Islet precursor cell (in vitro differentiated cells): ENCODE measurements at places on chromosomes 2 and 18.

DNA sequence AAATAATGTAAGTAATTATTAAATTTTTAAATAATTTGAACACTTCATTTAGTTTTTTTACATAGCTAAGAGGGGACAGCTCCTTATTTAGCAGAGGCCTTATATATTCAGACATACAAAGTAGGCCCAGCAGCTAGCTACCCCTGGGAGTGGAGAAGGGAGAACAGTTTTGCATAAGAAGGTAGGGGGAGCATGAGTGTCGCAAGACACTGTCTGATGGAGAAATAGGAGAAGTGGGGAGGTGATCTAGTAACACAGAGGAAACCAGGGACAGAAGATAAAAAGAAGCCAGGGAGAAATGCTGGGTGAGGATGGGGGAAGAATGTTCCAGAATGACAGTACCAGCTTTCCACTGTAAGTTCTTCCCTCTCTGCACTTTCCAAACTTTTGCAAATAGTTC lies 16.0 kb upstream of the RGPD4 start:
- DNase-seq = no peak

- no peak for DNase-seq
Observed at GRCh38 chr18:47830772-47831171, 99.7 kb downstream of the SMAD2 start.

DNA sequence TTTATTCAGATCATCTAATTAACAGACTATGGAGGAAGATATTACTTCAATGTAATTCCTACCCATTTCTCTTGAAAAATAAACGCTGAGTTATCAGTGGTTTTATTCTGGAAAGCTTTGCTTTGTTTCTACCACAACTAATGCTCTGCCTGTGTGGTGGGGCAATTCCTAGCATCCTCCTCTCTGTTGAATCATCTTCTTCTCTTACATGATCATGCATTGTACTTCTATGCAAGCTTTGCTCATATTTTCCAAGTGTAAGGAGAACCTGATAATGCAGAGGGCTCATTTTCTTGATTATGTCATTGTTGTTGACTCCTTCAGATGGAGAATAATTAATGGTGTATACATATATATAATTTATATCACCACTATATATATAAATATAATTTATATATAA lies 46.7 kb downstream of the CCDC195 start:
- DNase-seq = no peak

GRCh38 chr2:62593825-62594224 lies 87.8 kb upstream of the TMEM17 start:
- DNase-seq = no peak

DNA sequence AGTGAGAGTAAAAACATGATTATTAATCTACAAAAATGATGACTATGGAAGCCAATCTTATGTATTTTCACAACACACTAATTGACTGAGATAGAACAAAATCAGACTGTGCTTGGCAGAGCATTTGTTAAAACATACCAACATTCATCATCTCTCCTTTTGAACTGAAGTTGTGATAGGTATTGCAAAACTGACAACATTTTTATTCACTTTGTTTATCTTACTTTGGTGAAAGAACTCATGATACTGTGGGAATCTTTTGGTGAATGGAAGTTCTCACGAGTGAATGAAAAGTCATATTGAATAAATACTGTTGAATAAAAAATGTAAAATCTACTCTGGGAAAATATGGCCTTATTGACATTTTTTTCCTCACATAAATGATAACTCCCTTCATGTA lies 1430.2 kb upstream of the PIK3C3 start:
- no peak for DNase-seq

DNA sequence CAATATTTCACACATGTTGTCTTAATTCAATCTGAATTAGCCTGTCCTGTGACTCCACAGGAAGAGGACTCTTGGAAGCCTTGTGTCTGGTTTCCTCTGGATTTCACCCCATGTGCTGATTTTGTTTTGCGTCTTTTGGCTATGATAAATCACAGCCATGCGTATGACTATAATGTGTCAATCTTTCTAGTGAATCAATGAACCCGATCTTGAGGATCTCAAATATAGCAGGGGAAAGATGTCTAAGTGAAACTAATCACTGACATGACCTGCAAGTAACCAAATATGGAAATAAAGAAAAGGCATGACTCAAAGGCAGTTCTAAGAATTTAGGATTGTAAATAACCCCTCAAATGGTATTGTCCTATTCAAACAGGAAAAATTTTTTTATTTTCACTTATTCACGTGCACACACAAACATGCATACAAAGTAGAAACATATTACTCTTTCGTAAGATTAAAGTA lies 8.2 kb downstream of the WDFY1 start:
- no peak for DNase-seq

GRCh38 chr2:230583581-230583980 lies 129.1 kb upstream of the CAB39 start:
- DNase-seq = no peak

GRCh38 chr2:69177785-69178636 lies 165.0 kb downstream of the ANTXR1 start:
- peak; percentile 99 for DNase-seq

GRCh38 chr2:18932853-18933252 lies 343.5 kb upstream of the NT5C1B start:
- DNase-seq = no peak

- no peak for DNase-seq
Observed at GRCh38 chr18:8008033-8008432, 440.9 kb downstream of the PTPRM start.

DNA sequence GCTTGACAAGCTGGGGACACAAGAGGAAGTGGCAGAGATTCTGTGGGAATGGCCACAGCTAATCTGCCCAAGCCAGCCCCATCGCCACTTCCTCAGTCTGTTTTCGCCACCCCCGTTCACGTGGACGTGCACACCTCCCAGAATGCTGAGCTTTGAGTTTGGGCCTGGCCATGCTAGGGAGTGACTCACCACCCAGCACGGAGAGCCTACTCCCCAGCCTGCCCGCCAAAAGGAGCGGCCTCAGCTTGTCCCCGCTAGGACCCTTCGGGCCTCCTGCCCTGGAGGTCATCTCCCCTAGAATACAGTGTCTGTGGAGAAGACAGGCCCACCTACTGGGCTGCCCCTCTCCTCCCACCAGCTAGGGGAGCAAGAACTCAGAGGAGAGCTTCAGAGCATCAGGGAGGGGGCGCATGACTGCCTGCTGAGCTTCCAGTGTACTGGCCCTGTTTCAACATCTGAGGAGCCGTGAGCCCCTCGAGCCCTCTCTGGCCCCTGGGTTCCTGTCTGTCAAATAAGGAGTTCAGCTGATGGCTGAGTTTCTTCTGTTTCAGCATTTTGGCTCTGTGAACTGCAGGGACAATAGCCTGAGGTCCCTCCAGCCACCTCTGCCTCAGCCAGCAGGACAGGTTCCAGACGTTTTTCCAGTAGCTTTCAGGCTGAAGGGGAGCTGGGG lies 5.1 kb downstream of the SLC35F6 start:
- DNase-seq = peak; percentile 70

DNA sequence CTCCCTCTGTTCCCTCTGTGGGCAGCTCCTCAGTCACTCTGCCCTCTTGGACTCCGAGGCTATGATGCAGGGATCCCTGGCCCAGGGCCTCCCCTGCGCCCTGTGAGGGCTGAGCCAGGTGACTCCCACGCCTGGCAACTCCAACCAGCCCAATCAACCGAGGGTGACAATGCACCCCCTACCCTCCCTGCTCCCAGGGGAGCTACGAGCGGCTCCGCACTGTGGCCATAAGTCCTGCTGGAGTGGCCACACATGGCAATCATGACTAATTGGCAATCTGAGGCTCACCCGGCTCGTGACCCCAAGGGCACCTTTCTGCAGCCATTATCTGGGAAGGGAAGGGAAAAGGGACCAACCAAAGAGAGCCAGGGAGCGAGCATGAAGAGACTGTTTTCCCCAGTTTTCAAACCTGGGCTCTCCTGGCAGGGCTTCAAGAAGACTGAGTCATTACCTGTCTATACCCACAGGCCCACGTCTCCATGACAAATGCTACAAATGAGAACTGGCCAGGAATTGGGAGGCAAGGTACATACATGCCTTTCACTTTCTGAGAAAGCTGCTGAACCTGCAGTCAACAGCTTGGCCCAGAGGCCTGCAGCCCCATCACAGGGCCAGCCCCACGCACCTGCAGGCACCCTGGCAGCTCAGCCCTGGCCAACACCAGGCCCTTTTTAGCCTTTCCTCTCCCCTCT lies 45.1 kb downstream of the RPL31 start:
- no peak for DNase-seq

DNA sequence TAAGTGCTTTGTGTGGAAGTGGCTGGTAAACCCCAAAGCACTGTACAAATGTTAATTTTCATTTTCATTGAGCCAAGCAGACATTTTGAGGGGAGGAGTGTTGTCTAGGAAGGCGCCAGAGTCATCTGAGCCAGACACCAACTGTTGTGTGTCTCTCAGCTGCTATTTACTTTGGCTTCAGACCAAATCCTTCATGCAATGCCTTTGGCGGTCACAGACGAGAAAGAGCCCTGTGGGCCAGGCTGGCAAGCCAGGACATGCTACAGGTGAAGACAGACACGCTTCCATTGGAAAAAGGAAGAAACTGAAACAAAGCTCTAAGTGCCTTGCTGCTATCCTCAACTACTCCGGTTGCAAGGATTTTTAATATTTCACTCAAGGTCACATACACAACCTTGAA lies 115.4 kb upstream of the CDC42EP3 start:
- no peak for DNase-seq

- peak; percentile 93 for DNase-seq
Observed at GRCh38 chr2:230961091-230961491, 34.8 kb upstream of the SPATA3 start.

DNA sequence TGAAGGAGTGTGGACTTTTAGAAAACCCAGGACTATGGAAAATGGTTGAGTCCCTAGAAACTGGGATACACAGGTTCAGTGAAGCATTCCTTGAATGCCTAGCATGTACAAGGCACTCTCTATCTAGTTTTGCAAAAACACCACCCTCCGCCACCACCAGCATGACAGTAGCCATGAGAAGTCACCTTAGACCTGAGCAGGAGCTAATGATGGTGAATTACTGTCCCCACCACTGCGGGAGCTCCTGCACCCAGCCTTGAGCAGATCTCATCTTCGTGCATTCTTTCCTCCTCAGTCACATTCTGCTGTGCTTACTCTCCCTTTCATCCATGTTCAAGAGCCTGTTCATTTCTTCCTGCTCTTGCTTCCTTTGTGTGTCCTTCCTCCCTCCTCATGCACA lies 86.2 kb upstream of the ZNF516 start:
- no peak for DNase-seq

DNA sequence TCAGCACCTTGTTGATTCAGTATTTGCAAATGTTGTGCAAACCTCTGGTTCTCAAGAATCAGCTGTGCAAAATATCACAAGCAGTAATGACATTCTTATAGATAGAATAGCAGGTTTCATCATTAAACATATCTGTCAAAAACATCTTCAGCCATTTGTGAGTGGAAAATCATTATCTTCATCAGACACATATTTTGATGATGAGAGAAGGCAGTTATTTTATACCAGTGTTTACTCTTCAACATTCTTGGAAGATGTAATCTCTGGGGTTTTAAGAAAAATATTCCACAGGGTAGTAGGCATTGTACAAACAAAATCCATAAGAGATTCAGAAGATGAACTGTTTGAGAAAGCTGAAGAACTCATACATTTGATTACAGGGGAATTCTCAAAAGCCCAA lies 64.3 kb downstream of the FSIP2 start:
- no peak for DNase-seq

DNA sequence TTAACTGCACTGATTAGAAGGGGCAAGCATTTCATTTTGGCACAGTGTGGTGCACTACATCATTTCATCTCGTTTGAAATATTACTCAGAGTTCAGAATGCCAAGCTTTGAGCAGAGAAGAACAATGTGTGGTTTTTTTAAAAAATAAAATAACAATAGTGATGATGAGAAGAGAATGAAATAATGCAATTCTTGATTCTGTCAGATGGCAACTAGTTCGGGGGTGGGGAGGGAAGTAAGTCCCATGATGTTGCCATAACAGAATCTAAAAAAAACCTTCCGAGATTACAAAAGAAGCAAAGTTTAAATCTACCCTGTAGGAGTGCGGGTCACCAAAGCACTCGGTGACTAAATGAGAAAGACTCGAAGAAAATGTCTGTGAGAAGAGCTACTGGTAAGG lies 490.4 kb downstream of the NR4A2 start:
- DNase-seq = peak; percentile 59
